ENCODE measurements at places on chromosomes 6 and 20.
A peak's percentile ranks its signal among the peaks of the same experiment; 100 is the strongest.

- DNase-seq: peak; percentile 44
These were observed 100.8 kb downstream of the MOXD1 start for GRCh38 chr6:132300323-132300949.

GRCh38 chr6:149995971-149996370 lies 29.4 kb downstream of the RAET1L start:
- DNase-seq: no peak

DNA sequence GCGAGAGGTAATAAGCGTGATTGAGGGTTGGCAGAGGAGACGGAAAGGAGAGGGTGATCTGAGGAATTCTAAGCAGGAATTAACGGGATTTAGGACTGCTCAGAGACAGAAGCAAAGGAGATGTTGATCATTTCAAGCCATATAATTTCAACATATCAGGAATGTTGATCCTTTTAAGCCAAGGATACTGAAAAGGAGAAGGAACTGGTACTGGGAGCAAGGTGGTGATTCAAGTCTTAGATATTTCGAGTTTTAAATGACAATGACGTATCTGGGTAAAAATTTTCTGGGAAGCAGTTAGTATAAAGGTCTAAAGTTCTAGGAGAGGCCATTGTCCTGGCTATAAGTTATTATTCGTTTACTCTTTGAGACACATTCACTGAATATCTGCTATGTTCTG lies 91.3 kb upstream of the OGFRL1 start:
- DNase-seq: no peak

DNA sequence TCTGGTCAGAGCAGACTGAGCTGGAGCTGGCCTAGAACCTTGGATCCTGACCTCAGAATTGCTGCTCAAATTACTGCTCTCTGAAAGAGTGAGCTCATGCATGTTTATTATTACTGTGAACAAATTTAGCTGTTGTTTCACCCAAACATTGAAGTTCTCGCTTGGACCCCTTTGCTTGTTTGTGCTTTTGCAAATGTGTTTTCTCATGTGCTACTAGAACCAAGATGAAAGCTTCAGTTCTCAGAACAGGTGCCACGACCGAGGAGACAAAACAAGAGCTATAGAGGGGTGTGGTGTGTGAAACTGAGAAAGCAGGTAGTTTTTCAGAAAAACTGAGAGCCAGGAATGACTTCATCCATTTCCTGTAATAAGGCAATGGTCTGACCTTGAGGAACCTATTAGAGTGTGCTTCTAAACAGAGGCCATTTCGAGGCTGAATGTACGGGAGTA lies 50.0 kb upstream of the ESR1 start:
- no peak for DNase-seq

DNA sequence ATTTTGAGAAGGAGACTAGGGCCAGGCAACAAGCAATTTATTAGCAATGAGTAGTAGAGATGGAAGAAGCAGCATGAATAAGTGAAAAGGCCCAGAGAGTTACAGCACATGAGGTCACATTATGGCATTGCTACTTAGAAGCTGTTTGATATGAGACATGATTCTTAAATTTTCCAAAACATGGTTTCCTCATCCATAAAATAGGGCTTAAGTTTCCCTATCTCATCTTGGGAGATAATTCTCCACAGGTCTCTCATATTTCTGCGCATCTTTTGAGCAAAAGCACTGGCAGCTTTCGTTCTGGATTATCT lies 656.1 kb downstream of the EPHA7 start:
- no peak for DNase-seq

Measured in suppressor macrophage treated with lipopolysaccharide for 4 hours (primary cell).